ENCODE measurements at places on chromosomes 2 and 18.

DNA sequence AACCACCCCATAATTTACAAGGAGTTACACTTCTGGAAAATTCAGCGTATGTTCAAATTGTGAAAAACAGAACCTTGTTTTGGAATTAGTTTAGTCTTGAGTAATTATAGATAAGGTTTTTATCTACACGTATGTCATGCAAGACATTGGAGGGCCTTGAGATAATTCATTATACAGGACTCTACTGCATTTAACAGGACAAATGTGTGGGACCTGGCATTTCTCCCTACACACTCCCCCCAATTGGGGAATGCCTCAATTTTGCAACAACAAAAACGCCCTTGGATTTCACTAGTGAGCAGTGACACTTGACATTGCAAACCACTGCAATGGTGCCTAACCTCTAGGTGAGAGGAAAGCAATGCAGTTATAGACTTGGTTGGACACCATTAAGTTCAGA is 11.4 kb downstream of the SLC1A4 start:
- no peak for DNase-seq

DNA sequence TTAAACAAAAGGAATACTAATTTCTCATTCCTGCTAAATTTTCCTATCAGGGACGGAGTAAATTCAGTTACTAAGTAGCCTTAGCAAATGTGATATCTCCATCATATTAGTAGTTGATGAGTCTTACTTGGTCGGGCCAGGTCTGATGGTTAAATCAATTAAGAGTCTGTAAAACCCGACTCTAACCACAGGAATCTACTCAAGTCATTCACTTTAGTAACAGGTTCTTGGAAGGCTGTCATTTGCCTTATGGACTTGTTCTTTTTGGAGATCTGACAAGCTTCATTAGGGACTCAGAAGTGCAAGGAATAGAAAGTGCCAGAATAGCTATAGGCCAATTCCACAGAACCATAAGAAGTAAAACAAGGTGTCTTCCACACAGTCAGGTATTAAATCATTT is 119.0 kb downstream of the GCA start:
- no peak for DNase-seq

- no peak for DNase-seq
These were observed 3.5 kb upstream of the EMILIN1 start for GRCh38 chr2:27074738-27075565.

DNA sequence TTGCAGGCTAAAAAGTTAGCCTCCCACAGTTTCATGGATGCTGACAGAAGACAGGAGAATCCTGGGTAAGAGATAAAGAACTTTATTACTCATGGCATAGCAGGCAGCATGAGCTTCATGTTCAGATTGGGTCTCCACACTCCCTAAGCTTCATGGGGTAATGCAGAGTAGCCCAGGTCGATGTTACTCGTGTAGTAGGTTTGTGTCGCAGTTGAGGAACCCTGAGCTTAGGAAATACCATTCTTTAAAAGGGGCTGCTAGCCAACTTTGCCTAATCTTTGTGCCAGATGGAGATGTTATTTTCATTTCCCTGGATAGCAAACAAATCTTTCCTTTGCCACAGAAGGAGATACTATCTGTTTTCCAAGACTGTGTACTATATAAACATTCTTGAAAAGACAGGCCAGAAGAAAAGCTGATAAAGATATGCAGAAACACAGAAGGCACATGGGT is 117.6 kb downstream of the LTBP1 start:
- no peak for DNase-seq

DNA sequence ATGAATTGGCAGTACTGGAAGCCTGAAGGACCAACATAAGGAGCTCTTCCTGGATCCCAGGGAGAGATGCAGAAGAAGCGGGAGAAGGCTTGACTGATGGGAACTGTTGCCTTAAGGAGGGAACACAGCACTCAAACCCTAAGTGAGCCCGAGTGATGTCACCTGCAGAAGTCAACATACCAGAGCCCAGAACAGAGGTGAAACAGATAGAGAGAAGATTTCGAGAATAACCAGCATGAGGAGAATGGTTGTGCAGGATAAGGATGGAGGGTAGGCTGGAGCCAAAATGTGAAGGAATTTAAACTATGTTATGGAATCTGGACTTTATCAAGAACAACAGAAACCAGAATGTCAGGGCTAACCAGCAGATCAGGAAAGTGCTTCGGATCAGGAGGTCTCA is 463.1 kb upstream of the DDX18 start:
- no peak for DNase-seq

GRCh38 chr2:174667250-174667860 is 69.8 kb upstream of the WIPF1 start:
- no peak for DNase-seq

DNA sequence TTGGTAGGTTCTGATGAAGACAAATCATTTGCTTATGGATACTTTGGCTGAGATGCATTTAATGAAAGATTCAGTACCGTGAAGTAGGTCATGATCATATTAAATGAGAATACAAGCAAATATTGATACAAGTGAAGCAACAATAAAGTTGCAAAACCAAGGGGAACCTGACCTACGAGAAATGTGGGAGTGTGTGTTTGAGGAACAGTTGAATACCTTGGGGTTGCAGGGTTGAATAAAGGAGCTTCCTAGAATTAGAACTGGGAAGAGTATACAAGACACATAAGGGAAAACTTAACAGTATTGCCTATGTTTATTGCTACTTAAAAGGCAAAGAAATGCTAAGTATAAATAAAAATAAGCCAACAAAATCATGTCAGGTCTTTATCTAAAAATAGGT is 702.9 kb downstream of the ERBB4 start:
- no peak for DNase-seq

DNA sequence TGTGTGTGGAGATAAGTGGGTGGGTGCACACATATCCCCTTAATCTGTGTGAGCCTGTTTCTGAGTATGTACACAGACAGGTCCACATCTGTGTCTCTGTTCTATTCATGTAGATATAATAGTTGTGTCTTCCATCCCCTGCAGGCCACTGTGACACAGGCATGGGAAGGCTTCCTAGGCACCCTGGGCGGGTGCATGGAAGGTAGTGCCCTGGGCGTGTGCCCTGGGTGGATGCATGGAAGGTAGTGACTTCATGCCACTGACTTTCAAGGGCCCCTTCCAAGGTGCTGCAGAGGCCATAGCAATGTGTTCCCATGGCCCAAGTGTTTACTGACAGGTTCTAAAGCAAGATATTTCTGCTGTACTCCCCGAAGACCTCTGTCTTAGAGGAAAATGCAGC is 462.5 kb upstream of the HS6ST1 start:
- no peak for DNase-seq

DNA sequence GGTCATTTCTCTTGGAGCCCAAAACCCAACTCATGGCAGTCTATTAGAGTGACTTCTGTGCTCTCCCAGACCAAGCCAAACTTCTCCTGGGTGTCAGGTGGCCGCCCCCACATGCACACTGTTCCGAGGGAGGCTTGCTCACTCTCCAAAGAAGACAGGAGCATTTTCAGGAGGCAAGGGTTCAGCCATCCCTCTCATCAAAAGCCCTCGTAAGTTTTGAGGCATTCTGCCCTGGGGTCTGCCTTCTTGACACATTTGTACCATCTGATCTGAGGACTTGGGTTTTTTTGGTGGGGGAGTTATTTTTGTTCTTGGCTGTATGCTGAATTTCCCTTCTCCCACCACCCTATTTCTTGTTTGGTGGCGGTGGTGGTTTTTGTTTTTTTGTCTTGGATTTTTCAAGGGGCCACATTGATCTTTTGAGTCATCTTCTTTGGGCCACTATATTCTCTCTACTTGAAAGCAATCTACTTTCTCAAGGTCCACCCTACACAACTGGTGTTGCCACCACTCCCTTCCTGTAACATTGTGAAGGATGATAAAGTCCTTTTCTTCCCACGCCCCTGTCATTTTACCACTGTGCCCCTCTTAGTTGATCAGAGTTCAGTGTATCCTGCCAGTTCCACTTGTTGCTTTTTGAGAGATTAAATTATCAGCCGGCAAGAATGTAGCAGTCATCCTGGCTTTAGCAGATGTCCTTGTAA is 255.8 kb downstream of the CYP26B1 start:
- no peak for DNase-seq

GRCh38 chr18:23487738-23488570 is 15.4 kb upstream of the RMC1 start:
- DNase-seq = no peak

DNA sequence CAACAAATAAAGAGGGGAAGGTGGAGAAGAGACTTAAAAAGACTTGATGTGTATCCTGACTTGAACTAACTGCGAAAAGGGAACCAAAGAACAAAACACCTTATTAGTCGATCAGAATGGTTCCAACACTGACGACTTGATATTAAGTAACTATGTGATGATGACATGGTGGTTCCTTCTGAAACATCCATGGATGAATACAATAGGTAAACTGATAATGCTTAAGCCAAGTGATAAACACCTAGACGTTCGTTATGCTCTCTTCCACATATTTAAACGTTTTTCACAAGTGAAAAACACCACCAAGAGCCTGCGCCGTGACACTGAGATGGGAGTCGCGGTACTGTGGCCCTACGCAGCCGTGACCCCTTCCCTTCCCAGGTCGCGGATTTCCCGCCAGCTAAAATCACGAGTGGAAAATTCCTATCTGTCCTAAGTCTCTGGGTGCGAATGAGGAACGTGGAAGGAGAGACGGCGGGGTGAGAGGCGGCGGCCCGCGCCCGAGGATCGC is 797 bp downstream of the TTC32 start:
- no peak for DNase-seq

DNA sequence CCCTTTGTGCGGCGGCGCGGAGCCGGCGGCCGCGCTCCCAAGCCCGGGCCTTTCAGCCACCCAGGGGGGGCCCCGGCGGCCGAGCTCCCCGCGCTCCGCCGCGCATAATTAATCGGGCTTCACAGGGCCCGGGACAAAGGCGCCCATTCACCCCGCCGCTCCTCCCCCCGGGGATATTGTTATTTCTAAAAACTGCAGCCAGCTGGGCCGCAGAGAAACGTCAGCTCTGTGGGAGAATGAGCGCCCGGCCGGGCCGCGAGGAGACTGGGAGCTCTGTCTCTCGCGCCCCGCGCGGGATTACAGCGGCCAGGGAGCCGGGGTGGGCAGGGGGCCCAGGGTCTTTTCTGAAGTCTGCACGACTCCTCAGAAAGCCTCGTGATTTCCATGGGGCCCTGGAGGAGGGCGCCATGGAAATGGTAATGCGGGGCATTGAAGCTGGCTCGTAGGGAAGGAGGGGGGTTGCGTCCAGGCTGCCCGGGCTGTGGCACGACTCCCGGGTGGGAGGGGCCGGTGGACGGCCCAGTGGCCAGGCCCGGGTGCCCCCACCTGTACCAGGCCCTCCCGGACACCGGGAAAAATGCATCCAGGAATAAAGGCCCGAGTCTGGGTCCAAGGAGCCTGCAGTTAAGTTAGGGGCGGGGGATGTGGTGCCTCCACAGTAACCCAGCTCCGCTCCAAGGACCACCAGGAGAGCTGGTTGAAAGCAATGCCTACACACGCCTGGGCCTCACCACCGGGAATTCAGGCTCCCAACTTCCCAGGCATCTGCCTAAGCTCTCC is 125.3 kb downstream of the ZFP36L2 start:
- DNase-seq = no peak

GRCh38 chr18:55189972-55190371 is 230.7 kb upstream of the CCDC68 start:
- no peak for DNase-seq

GRCh38 chr2:85154048-85154753 is 21.0 kb downstream of the TCF7L1 start:
- DNase-seq = no peak

DNA sequence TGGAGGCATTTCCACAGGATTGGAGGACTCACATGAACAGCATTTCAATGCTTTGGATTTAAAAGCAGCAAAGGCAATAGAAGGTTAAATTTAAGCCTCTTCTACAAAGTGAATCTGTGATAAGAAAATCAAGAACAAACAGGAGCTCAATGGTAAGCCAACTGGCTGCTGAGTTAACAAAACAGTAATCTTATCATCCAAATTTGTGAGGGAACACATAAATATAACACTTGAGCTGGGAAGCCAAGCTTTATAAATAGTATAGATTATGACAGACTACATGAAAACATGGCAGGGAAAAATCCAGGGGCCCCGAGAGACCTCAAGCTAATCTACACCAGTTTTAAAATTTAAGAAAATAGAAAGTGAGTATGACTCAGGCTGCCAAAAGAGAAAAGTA is 108.5 kb upstream of the PGAP1 start:
- DNase-seq = no peak

GRCh38 chr2:55550368-55551102 is 31.0 kb downstream of the CFAP36 start:
- no peak for DNase-seq

DNA sequence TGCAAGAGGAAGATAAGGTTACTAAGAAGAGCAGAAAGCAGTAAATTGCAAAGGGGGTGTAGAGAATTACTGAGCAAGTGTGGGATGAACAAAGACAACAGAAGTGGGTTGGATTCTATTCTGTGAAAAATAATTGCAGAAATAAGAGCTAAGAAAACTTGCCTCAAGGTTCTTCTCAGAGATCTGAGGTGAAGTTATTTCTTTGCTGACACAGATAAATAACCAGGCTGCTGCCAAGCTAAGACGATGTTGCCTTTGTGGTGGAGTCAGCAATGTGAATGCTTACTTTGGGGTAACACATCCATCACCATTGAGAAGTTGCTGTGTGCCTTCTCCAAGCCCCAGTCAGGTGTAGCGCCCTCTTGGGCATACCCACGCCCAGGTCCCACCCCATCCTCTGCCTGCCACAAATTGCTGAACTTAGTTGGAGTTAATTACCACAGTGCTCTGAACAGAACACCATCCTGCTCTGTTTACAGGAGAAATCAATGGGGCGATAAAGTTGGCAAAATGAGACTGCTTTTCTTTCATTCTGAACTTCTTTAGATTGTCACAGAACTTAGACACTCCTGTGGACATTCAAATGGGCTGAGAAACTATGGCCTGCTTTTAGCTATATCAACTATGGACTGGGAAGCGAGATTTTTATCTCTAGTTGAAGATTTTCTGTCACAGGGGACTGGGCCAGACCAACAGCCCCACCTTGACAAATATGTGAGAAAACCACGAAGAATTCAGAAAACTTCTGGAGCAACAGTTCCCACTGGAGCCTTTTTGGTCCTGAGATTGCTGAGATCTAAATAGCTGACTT is 283.6 kb downstream of the TMX3 start:
- no peak for DNase-seq

DNA sequence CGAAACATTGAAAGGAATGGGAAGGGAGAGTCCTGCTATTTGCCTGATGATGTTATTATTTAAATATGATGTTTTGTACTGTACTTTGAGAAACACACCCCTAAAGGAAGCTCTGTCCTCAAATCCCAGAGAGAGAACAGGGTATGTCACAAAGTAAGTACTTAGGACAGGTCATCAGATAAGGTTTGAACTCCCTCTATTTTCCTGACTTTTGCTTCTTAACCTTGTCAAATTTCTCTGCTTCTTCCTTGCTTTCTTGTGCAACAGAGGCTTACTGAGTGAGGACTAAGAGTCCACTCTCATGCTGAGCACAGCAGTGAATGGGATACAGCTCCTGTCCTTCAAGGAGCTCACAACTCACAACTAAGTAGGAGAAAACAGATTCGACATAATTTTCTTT is 3.7 kb downstream of the DGUOK start:
- DNase-seq = no peak

DNA sequence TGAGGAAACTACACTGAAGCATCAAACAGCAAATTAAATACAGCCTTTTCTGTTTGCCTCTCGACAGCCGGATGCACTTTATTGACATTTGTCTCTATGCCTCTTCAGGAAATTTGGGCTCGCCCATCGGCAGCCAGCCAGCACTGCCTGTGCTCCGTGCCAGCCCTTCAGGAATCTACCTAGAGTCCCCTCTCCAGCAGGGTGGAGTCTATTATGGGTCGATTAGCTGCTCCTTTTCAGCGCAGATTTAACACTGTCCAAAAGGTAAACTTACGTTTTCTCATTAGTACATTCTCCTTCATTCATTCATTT is 91.5 kb downstream of the MYCN start:
- DNase-seq = no peak

GRCh38 chr2:236642125-236642524 is 72.5 kb downstream of the ACKR3 start:
- DNase-seq = no peak

Data from progenitor cell of endocrine pancreas (in vitro differentiated cells).